ENCODE measurements at places on chromosomes 16 and 17. TPM values are rescaled to one million over a fixed set of nuclear protein-coding genes. Genes with fewer than 3 reads are reported as not detected.

The YBX2 gene
- total RNA-seq, result 0.52 TPM

The TEKT1 gene
- total RNA-seq, result not detected

The KRTAP4-1 gene
- total RNA-seq, result not detected

The RND2 gene
- total RNA-seq, result not detected

The CCL7 gene
- total RNA-seq, result not detected

DNA sequence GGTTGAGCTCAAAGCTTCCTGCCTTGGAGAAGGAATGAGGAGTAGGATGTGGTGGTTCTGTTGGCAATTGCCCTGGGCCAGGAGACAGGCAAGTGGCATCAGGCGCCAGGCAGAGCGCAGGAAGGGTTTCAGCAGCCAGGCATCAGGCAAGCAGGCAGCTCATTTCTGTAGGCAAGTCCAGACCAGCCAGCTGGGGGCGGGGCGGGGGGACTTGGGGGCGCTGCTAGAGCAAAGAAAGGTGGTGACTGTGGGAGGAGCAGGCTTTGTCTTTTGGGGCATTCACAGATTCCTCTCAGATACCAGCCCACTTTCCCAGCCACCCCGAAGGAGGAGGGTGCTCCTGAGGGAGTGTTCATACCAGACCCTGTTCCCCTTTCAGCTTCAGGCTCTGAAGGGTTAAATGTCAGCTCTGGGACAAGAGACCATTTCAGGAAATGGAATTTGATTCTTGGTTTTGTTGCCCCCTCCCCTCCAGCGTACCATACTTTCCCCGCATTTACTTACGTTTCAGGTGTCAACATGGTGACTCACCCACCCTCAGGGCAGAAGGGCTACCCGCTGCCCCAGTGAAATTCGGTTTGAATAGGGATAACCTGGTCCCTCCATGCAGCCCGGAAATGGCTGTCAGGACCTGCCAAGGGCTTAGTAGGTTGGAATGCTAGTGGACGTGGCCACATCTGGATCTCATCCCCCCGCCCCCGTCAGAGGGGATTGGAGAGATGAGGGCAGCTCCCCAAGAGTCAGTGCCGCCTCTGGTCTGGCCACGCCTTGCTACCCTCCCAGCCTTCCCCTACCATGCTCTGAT lies 13.2 kb downstream of the NGFR start:
- DNase-seq, result no peak

DNA sequence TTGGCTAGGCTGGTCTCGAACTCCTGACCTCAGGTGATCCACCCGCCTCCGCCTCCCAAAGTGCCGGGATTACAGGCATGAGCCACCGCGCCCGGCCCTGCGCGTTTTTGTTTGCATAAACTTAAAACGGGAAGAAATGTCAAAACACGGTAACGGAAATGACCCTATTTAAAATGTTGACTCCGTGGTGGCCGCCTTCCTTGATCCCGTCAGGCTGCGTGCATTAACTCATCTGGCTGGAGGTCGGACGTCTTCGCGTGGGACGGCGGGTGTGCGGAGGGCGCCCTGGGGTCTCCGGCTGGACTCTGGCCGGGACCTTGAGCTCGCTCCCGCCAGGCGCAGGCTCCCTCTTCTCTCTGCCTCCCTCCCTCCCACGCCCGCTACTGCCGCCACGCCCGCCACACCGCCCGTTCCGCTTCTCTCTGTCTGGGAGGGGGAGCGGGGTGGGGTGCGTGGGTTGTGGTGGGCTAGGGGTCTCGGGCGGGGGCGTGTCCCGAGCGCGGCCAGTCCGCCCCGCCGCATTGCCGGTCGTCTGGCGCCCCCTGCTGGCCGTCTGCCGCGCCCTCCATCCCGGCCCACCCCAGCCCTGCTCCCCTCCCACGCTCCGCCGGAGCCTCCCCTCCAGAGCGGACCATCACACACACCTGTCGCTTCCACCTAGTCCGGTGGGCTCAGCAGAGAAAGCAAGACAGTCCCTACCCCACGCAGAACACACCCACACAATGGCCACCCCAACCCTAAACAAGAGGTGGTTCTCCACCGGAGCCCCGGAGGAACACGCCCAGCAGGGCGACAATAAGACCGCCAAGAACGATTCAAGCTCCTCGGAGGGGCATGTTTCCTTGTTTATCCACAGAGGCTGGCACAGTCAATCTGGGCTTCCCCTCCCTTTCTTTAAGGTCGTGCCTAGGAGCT lies 1.2 kb upstream of the CCDC42 start:
- peak; percentile 74 for DNase-seq

DNA sequence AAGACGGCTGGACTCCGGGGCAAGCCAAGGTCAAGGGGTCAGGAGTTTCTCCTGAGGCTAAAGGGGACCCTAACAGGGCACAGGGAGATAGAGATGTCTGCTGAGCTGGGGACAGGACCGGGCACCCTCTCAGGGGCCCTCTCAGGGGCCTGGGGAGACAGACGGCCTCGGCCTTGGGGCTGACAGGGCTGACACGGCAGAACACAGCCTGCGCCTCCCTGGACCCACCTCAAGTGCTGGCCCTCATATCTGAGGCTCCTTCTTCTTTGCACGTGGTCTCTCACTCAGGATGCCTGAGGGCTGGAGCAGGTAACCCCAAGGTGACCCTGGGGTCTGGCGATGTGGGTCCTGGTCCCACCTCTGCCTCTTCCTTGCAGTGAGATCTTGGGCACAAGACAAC lies 186.9 kb upstream of the TNRC6C start:
- no peak for DNase-seq

DNA sequence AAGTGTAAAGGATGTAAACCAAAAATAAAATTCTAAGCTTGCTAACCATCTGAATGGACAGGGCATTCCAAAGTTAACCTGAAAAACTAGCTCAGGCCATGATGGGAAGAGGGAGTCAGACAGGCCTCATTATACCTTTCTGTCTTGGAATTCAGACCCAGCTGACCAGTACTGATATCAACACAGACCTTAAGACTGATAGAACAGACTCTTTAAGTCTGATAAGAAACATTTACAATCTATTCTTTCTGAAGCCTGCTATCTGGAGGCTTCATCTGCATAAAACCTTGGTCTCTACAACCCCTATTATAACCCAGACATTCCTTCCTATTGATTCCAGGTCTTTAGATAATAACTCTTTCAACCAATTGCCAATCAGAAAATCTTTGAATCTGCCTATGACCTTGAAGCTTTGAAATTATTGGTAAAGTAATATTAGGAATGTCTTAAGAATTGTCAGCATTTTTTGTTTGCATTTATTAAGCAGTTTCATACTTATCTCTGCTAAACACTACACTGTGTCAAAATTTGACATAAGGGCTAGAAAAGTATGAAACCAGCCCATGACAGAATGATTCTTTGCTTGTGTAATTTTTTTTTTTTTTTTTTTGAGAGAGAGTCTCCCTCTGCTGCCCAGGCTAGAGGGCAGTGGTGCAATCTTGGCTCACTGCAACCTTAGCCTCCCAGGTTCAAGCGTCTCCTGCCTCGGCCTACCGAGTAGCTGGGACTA lies 12.9 kb upstream of the PRSS54 start:
- no peak for DNase-seq

GRCh38 chr16:168424-168823 lies 2.6 kb downstream of the HBM start:
- DNase-seq, result no peak

GRCh38 chr17:15456496-15456895 lies 10.9 kb downstream of the CDRT4 start:
- no peak for DNase-seq

All from activated naive CD4-positive, alpha-beta T cell treated with anti-CD3 and anti-CD28 coated beads for 36 hours (primary cell).